ENCODE measurements at places on chromosomes 6 and 20.
A peak's percentile ranks its signal among the peaks of the same experiment; 100 is the strongest.

DNA sequence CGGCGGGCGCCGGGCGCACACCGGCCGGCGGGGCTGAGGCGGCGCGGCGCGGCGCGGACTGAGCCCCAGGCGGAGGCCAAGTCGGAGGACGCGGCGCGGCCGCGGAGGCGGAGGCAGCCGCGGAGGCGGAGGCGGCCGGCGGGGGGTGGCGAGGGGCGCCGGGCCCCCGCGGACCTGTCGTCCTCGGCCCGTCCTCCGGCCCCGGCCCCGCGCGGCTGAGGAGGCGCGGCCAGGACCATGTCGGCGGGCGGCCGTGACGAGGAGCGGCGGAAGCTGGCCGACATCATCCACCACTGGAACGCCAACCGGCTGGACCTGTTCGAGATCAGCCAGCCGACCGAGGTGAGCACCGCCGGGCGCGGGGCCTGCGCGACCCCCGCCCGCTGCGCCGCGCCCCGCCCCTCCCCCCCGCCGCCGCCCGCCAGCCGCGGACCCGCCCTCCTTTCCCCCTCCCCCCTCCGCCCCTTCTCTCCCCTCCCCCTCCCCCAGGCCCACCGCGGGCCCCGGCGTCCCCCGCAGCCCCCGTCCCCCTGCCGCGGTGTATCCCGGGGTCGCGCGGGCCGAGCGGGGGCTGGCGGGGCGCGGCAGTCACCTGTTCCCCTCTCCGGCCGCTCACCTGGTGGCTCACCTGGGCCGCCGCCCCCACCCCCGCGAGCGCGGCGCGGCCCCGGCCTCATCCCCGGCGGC is at the start of gene AFDN:
AFDN (plus strand) TSS at position 16 of the 687 bp plus-strand sequence; CDS start at position 238, 222 bp downstream.
- no peak for DNase-seq

DNA sequence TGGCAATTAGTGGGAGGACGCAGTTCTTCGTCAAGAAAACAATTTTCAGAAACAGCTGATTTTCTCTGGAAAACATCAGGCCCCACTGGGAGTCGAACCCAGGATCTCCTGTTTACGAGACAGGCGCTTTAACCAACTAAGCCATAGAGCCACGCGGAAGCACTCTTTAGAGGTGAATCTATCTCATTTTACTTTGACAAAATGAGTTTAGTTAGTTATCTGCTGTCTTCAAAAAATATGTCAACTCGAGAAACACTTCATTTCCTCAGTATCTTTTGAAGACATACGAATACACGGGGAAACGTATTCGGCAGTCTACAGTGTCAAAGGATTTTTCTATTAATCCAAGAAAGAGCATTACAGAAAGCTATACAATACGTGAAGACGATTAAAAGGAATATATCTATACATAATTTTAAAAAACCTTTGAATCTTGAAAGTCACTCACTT is 26.7 kb downstream of the GPX6 start:
- peak; percentile 30 for DNase-seq

- no peak for DNase-seq
These were observed 25.6 kb downstream of the CDH22 start for GRCh38 chr20:46282669-46283068.

DNA sequence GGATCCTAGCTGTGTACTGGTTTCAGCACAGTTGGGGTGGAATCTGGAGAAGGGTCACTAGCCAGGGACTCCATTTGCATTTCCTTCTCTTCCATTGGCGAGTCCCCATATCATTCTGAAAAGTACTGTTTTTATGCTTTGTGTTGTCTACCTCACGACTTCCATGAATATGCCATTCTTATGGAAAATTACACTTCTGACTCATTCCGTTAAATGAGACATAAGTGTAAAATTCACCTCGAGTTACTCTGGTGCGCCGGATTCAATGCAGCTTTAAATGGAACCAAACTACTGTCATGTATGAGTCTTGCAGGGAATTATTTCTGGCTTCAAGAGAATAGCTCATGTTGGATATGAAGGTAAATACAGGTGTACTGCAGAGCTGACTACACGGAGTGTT is 99.2 kb downstream of the PDE7B start:
- no peak for DNase-seq

- no peak for DNase-seq
These were observed 60.8 kb upstream of the MYL9 start for GRCh38 chr20:36480456-36481048.

- DNase-seq: no peak
These were observed 280.0 kb upstream of the TBX18 start for GRCh38 chr6:85044361-85044760.

GRCh38 chr6:31353384-31353945 is 3.5 kb downstream of the HLA-B start:
- DNase-seq: no peak

DNA sequence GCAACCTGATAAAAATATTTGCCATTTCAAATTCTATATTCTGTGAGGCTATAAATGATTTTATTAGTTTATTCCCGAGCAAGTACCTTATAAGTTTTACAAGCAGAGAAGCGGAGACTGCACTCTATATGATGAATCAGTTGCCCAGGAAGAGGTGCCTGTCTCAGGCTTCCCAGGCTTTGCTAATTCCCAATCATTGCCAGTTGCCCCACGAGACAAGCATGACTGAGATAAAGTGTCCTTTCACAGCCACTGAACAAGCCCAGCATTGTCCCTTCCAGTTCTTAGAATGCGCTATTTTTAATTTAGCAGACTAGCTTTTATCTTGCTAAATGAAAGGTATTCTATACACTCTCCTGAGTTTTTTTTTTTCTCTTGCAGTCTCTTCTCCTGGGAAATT is 260.7 kb downstream of the ALDH8A1 start:
- DNase-seq: no peak

DNA sequence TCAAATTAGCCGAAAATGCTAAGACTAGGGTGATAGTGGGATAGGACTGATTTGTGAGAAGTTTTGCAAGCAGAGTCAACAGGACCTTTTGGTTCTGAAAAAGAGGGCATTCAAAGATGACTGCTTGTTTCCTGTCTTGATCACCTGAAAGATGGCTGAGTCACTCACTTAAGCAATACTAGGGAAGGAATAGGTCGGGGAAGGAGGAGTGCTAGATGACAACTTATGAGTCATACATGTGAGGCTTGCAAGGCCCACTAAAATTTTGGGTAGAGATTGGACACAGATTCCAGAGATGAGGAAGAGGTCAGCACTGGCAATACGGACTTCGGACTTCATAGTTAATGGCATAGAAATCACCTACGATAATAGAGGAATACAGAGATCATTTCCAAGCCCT is 89.2 kb downstream of the FAM83B start:
- DNase-seq: no peak

DNA sequence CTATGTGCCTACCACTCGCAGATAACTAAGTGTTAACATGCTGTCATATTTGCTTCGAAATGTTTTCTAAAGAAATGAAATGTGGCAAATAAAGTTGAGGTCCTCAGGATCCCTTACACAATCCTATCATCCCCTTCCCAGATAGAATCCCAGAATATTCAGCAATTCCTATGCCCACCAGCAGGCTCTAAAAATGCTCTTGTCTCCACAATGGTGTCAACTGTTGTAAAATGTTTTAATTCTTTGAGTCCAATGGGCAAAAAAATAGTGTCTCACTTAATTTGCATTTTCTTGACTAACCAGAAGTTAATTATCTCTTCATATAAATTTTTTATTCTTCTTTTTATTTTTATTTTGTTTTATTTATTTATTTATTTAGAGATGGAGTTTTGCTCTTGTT is 103.9 kb upstream of the MAP7 start:
- no peak for DNase-seq

GRCh38 chr20:54407459-54407858 is 67.9 kb upstream of the DOK5 start:
- DNase-seq: no peak

GRCh38 chr6:109795994-109796555 is 105.0 kb downstream of the FIG4 start:
- DNase-seq: no peak

DNA sequence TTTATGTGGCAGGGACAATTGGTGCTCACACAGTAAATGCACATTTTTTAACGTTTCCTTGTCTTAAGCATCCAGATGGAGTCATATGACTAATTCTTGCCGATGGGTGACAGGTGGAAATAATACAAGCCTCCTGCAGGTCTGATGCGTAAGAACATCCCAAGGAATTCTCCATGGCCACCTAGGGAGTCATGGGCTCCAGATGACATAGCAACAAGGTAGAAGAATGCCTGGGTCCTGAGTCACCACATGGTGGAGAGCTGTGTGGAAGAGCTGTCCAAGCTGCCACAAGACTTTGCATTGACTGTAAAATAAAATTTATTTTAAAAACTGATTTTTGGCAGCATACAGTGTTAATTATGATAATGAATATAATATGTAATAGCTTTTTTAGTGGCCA is 77.0 kb upstream of the MAP3K7 start:
- no peak for DNase-seq

DNA sequence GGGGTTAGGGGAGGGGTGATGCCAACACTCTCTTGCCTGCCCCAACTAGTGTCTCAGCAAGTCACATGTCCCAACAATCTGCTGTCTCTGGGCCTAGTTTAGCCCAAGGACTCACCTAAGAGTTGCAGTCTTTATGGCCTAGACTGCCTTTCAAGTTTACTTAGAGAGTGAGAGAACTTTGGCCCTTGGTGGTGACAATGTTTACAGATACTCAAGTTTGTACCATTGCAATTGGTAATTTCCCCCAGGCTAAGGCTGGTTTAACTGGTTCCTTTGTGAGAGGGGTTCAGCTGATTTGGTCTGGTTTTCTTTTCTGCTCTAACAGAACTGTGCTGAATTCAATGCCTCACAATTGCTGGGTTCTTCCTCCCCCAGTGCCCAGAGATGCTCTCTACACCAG is 1279.9 kb upstream of the EYS start:
- DNase-seq: no peak

Data from HL-60 (cell line).